ENCODE measurements at places on chromosomes 6 and 20.

DNA sequence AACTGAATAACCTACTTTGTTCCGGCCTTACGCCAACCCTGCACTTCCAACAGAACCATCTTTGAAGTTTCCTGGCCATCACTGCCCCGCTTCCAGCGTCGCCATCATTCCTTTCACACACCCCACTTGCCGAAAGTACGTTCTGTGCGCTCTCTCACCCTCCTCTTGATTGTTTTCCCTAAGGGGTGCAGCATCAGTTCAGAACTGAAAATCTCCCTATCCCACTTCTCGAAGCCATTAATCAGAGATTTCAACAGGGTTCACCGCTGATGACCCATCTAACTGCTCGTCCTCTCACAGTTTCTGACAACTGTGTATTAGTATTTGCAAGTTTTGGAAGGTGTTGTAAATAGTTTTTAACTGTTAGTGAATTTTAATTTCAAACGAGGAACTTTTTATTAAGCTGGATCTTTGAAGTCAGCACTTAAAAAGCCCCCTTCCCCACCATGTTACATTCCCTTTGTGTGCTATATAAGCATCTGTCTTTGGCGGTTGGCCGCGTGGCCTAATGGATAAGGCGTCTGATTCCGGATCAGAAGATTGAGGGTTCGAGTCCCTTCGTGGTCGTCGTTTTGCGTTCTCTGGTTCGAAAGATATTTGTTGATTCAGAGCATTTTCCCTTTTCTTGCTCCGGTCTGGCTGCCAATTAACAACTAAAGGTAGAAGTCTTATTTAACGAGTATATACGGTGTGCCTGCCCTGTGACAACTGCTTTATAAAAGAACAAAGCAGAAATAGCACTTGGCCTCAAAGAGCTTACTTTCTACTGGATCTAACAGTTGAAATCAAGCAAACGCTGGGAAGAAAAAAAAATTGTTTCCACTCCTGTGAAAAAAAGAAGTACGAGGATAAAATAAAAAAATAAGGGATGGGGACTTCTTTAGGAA lies 42.6 kb downstream of the TRIM27 start:
- peak; percentile 16 for DNase-seq

- no peak for DNase-seq
Measured at GRCh38 chr6:133441491-133441890, 200.3 kb downstream of the EYA4 start.

- no peak for DNase-seq
Measured at GRCh38 chr6:9543649-9544048, 871.2 kb downstream of the TFAP2A start.

- no peak for DNase-seq
Measured at GRCh38 chr20:46992640-46993035, 98.0 kb downstream of the EYA2 start.

DNA sequence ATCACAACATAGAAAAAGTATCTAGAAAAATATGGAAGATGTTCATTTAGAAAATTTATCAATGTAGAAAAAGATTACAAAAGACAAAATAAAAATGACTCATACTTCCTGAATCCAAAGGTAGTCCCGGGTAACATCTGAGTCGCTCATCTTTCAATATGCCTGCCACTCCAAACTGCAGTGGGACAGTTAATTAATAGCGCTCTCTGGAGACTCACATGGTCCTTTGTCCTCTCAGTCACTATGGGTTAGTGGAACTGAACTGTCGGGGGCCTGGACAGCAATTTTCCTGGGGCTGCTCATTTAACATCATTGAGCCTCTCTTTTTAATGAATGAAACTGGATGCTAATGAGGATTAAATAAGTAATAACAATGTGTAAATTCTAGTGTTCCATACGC lies 103.4 kb downstream of the MAP3K4 start:
- no peak for DNase-seq

GRCh38 chr6:11188161-11188915 lies 44.1 kb downstream of the NEDD9 start:
- DNase-seq, result no peak

DNA sequence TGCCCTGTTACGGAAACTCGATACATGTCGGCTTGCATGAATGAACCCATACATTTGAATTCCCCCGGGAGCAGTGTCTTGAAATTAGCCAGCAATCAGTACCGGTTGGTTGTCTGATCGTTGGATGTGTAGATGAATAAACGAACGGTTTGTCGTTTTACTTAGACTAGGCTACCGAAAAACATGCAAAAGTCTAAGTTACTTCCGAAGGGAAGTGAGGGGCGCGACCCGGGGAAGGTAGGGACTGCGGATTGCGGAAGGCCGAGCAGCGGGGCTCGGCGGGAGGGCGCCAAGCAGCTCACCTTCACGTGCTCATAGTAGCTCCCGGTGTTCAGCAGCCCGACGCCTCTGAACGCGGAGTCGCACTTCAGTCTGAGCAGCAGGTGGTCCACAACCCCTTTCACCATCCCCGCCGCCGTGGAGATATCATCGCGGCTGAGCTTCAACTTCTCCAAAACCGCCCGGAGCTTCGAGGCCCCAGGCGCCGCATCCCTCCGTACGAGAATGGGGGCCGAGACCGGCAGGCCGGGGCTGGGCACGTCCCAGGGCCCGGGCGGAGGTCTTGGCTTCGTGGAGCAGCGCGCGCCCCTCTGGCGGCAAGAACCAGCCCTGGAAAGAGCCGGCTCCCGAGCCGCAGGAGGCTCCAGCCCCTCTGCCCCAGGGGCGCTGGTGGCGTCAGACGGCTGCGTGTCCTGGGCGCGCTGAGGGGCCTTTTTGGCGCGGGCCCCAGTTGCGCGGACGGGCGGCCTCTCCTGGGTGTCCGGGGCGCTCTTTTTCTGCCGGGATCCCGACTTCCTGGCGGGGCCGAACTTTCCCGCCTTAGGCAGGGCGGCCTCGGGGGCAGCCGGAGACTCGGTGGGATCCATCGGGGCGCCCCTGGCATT lies 632 bp downstream of the CGAS start:
- DNase-seq, result no peak

DNA sequence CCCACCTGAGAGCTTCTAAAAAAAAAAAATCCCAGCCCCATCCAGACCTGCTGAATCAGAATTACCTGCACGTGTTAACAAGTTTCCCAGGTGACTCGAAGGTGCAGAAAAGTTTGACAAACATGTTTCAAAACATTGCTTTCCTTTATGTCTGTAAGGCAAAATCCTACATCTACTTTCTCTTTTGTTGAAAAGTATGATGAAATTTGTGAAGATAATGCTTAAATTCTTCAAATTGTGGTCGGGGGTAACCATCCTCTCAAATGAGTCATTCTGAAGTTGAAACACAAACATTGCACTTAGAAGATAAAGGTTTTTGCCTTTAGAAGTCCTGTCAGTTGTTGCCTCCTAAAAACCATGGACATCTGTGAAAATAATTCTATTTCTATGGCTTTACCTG lies 429.7 kb downstream of the EPHA7 start:
- DNase-seq, result no peak

GRCh38 chr6:169707772-169708171 lies 5.8 kb downstream of the C6orf120 start:
- no peak for DNase-seq

DNA sequence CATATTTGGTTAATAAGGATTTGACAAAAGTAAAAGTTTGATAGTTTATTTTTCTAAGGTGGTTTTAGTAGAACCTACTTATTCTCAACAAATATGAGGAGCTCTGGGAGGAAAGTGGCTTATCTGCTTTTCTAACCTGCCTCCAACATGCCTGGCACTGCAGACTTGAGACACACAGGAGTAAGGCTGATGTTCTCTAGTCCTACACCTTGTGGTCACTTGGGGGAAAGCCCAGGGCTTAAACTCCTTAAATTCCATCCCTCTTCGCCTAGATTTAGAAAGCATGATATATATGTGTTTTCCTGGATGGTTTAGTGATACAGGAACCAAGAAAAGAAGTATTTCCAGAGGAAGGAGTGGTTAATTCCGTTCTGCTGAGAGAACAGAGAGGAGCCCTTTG lies 39.9 kb upstream of the SAMD5 start:
- no peak for DNase-seq

DNA sequence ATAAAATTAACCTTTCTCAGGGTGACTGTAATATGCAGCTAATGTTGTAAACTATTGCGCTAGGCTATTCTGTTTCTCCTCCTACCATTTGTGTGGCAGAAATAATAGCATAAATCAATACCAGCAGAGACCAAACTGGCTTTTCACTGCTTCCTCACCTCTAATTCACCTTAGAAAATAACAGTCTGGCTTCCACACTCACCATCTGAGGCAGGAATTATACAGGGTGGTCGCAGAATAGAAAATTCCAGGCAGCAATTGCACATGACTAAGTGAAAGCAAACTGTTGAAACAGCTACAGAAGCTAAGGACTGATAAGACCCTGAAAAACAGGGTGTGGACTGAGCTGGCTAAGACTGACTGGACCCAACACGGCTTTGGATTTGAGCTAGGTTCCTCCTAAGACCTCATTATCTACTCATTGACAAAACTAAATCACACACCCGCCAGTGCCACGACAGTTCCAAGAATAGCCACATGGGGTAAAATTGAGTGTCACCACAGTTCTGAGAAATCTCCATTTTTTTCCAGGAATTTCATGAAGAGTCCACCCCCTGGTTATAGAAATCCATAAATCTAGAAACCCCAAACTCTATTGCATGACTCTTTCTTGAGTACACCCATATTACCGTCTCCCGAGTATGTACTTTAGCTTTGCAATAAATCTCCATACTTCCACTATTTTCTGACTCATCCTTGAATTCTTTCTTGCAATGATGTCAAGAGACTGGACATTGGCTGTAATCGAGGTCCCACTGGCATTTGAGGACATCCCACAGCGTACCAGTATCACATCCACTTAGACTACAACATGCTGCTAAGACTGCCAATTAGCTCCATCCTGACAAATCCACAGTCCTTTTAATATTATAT lies 60.9 kb upstream of the KCNQ5 start:
- no peak for DNase-seq

DNA sequence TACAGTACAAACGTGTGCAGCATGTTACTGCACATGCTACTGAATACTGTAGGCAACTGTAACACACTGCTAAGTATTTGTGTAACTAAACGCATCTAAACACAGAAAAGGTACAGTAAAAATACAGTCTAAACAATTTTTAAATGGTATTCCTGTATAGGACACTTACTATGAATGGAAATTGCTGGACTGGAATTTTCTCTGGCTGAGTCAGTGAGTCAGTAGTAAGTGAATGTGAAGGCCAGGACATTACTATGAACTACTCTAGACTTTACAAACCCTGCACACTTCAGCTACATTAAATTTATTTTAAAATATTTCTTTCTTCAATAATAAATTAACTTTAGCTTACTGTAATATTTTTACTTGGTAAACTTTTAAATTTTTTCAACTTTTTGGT lies 225.0 kb upstream of the TENT5A start:
- DNase-seq, result no peak

DNA sequence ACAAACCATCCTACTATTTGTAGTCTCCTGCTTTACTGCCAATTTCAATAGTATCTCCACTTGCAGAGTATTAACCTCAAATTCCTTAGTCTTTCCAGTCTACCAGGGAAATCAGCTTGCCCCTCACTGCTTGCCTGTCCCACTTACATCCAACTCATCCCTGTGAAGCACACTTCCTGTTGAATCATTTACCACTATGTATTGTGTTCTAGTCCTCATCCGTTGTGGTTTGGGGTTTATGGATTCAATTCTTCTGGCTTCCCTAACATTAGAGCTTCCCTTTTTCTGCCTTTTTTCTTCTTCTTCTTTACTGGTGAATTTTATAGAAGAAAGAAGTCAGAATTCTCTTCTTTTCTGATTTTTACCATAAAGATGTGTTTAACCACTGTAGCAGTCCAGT lies 5.1 kb upstream of the TXLNB start:
- DNase-seq, result no peak

DNA sequence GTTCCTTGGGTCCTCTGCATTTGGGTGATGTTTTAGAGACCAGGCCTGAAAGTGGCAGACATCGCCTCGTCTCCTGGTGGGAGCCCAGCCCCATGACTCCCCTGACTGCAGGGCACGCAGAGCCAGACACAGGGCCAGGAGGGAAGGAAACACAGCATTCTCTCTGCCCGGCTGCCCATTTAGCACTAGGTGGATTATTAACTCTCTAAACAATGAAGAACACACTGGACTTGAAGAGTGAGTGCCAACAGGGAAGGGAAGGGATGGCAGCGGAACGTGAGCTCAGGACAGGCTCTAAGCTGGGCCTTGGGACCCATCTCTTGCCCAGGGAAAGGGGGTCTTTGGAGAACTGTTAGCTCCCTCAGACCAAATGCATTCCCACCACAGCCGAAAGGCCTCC lies 80.4 kb downstream of the TBXT start:
- DNase-seq, result no peak

GRCh38 chr6:75128878-75129570 lies 76.8 kb downstream of the COL12A1 start:
- DNase-seq, result no peak

GRCh38 chr20:50302341-50303057 lies 111.9 kb downstream of the CEBPB start:
- DNase-seq, result no peak

DNA sequence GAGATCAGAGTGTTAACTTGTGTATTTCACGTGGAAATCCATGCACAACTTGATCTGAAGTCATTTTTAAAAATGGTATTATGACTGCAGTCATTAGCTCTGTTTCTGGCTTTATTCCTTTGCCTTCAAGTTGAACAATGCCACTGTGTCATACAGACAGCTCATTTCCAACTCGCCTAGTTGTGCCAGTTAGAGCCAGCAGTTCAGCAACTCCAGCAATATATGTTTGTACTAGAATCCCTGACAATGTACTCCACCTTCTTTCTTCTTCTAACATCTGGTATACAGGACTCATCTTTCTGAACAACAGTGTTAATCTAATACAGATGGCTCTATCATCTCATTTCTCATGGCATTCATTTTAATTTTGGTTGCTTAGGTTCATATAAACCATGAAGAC lies 418.3 kb upstream of the POU3F2 start:
- DNase-seq, result no peak

DNA sequence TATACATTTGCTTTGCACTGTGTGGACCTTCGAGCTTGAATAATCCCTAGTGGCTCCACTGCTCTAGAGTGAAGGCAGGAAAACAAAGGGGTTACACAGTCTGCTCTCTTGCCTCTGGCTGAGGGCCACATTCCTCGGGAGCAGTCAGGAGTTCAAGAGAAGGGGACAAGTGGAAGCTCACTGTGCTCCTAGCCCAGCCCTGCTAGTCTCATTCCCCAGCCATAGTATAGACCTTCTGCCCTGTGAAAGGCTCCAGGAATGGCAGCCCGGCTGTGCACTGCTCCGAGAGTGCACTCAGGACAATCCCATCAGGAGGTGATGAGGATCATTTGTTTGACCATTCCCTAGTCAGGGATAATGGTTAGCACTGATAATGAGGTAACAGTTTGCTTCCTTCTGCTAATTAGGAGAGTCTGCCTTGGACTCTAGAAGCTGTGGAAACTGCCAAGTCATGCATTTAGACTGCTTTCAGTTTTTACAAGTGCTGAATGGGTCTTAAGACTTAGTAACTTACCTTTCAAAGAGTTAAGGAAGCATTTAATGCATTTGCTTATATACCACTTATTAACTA lies 8.5 kb downstream of the IYD start:
- DNase-seq, result no peak

DNA sequence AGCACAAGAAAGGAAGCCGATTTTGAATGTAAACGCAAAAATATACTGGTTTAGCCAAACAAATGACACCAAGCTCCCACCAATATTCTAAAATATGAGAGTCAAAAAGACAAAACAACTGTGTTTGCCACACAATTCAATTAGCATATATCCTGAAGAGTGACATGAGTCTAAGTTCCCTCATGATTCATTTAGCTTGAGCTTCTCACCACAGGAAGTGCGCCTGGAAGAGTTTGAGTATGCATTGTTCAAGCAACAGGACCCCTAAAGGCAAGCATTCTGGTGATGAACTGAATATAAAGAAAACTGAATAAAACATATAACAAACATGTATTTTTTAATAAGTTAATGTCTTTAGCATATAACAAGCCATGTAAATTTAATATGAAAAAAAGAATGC lies 115.2 kb upstream of the RUNX2 start:
- DNase-seq, result no peak

All from T follicular helper cell (primary cell).